Fibroblast of upper back skin (primary cell): ENCODE measurements at places on chromosomes 2 and 18.

GRCh38 chr2:1854729-1855547 is 110.6 kb upstream of the PXDN start:
- DNase-seq: peak; percentile 59

- DNase-seq: no peak
Measured at GRCh38 chr18:22483407-22483806, 65.7 kb upstream of the CTAGE1 start.

DNA sequence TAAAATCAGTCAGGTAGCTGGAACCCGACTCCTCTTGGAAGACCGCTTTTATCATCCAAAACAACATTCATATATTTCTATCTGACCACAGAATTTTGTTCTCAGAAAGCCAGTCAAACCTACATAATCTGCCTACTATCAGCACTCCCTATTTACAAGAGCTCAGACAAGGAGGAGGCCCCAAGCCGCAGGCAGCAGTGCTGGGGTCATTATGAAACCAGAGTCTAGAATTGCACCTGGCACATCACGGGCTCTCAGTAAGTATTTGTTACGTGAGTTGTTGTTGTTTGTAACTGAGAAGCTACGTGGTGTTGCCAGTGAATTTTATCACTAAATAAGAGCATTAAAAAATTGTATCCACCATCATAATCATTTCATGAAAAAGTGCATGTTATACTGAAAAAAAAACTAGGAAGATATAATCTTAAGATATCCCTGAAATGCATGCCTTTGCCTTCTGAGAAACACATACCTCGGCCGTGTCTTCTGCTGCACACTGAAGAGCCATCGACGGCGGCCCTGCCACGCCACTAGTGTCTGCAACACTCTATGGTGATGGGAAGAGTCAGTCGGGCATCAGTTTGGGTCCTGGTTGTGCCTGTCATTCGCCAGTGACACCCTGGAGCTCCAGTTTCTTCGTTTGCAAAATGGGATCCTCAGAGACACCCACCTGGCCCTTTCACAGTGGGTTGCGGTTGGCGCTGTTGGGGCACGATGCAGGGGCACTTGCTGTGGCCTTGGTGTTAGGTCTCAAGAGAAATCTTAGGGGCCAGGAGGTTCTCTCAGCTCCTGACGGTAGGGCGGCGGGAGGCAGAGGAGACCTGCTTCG is 505.9 kb downstream of the EIPR1 start:
- no peak for DNase-seq

DNA sequence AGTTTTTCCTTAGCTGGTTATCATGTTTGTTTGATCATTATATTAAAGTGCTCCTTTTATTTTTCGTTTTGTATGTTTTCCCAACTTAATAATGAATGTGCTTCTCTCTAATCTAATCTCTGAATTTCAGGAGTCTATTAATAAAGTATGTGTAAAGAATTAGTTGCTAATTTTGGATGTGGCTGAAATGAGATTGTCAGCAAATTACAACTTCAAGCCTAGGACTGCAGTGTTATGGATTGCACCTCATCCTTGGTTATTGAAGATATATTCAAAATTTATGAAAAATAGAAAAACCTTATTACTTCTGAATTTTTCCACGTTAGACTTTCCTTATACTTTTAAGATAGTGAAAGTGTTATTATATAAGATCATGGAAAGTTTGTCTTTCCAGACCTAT is 227.7 kb downstream of the NEDD4L start:
- no peak for DNase-seq

GRCh38 chr2:18637196-18637595 is 47.8 kb upstream of the NT5C1B start:
- no peak for DNase-seq

DNA sequence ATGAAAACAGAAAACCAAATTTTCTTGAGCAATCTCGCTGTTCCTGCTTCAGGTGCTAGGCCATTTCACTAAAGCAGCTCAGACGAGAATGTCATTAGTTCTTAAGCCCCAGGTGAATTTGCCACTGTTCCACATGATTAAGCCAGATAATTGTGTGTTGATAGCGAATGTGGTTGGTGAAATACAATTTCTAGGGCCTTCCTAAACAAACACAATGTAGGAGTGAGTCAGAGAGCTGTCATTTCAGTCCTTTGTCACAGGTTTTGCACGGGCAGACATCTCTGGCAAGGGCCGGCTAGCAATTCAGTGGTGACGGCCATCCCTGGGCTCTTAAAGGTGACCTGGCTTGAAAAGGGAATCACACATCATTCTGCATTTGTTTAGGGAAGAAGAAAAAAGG is 170.7 kb downstream of the TMEM182 start:
- no peak for DNase-seq

DNA sequence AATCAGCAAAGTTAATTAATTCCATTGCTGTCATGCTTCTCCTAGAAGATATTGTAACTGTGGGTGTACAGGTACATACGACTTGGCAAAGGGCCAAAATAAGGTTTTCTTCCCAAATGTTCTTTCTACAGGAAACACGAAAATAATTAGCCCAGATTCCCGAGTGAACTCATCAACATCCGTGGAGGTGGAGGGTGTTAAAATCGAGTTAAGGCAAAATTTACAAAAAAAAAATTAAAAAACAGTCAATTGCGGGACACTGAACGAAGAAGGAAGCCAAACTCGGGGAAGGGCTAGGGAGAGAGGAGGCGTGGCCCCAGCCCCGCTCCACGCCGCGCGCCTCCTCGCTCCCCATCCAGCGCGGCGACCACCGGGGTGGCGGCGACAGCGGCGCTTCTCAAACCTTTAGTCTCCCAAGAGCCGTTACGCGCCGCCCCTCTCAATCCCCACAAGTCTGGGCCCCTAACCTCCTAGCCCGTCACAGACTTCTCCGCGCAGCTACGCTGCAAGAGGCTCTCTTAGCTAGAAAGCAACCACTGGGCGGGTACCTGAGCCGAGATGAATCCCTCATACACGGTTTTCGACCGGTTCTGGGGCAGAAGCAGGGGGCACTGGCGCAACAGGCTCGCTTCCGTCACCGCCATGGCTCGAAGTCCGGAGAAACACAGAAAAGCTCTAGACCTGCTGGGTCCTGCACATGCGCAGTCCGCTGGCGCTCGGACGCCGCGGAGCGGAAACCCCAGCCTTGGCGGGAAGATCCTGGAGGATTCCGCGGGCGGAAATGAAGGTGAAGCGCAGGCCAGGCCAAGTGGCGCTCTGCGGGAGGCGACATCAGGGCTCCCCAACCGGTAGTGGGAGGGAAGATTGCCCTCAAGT is at the start of gene FANCL:
FANCL (minus strand) TSS at position 656 of the 876 bp plus-strand sequence; CDS start at position 644, 12 bp downstream.
- peak; percentile 88 for DNase-seq

GRCh38 chr2:64442277-64442676 is 11.7 kb upstream of the LGALSL start:
- DNase-seq: no peak

GRCh38 chr2:206336861-206337260 is 62.4 kb downstream of the ZDBF2 start:
- DNase-seq: no peak

DNA sequence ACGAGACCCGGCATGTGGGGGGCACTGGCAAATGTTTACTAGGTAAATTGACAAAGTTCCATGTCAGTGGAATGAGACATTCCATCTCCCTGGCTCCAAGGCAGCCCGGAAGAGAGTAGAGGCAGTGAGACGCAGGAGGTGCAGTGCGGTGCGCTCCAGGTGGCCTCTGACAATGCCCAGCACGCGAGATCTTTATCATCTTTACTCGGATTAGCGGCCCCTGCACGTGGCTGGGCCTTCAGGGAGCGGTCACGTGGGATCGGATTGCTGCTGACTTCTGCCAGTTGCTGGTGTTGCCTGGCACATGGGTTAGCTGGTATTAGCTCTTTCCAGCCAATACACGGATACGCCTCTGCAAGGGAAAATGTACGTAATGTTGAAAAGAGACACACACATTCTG is 151.2 kb upstream of the ALKAL2 start:
- DNase-seq: no peak

GRCh38 chr2:101419096-101419663 is 31.9 kb upstream of the CREG2 start:
- peak; percentile 68 for DNase-seq

DNA sequence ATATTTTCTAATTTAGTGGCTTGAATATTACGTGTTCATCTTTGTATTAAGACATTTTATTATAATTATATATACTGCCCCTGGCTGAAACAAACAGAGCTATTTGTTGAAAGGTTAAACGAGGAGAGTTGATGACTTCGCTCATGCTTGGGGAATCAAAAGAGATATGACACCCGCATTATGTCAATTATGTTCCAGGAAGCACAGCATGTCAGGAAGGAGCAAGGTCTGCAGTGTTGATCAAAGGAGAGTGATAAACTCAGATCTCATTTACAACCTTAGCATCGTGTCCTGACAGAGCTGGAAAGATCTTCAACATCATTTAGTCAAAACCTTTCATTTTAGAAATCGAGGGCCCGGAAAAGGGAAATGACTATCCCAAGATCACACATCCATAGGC is 510.1 kb downstream of the TDRD15 start:
- no peak for DNase-seq

- DNase-seq: no peak
Measured at GRCh38 chr2:96521219-96521618, 15.3 kb upstream of the ARID5A start.

DNA sequence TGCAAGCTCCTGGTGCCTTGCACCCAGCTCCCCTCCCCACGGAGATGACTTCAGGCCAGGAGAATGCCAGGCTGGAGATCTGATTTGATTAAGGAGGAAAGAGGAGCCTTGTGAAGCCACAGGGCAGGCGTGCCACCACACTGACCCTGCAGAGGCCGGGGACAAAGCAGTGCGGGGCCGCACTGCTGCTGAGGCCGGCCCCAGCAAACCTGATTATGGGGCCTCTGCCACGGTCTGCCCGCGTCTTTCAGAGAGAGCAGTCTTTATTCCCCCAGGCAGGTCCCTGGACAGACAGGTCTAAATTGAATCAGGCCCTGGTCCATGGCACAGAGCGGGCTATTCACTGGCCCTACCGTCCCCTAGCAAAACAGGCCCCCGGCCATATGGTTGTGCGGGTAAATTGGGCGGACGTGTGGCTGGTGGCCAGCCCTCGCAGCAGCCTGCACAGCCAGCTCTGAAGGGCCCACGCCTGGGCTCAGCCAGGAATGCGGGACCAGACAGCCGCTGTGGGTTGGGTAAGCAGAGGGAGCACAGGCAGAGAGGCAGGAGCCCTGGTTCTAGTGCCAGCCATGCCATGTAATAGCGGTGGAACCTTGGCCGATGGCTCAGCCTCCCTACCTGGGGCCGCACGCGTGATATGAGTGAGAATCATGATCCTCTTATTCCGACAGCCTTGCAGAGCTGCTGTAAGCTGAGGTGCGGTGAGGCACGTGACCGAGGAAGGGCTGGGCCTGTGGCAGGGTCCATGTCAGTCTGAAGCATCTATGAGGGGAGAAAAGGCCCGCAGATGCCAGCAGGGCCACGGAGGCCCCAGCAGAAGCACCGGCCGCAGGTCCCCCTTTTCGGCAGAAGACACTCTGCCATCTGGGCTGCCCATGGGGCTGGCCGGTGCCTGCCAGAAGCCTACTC is 97.3 kb upstream of the MYCN start:
- DNase-seq: no peak

DNA sequence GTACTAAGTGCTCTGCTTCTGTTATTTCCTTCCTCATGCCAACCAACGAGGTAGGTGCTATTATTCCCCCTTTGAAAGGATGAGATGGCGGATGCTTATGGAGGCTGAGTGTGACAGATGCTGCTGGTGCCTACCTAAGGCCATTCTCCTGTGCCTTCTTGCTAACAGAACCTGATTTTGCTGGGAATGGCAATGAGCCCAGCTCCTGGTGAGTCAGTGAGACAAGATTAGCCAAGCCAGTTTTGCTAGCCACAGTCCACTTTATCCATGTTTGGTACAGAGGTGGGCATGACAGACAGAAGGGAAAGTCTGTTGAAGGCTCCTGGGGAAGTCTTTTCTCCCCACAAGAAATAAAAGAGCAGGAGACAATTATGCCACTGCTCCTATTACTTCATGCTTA is 43.7 kb upstream of the TMEM163 start:
- DNase-seq: no peak

GRCh38 chr2:108969856-108970255 is 19.2 kb downstream of the EDAR start:
- DNase-seq: no peak

GRCh38 chr2:234588054-234588430 is 91.2 kb upstream of the ARL4C start:
- DNase-seq: no peak

- peak; percentile 35 for DNase-seq
Measured at GRCh38 chr2:130371723-130372054, 15.8 kb downstream of the PTPN18 start.

GRCh38 chr2:104853534-104854497 is at the start of gene POU3F3:
Gene POU3F3, plus strand, starts transcription at chr2:104854115. Its CDS starts 1,396 bp downstream, at chr2:104855511.
- peak; percentile 75 for DNase-seq

DNA sequence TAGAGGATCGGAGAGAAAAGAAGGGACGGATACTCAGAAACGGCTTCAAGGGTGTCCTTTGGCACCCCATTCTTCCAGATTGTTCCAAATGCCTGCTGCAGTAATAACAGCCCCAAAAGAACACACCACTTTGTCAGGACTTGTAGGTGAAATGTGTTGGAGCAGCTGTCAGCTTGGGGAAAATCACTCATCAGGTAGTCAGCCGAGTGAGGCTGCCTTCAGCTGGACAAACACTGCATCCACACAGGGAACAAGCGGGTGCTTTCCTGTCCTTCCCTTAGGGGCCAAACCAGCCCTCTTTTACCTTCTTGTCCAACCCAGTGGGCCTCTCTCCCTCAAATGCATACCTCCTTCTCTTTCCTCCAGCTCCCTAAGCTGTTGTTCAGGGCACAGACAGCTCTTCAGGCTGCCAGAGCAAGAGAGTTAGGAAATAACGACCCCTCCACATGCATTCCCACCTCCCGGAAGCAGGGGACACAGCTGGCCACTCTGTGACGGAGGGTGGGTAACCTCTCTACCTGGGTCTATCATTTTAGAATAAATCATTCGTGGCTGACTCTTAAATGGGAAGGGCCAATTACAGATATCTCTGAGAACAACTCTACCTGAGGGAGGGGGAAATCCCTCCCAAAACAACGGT is 48.1 kb downstream of the BCL11A start:
- no peak for DNase-seq

GRCh38 chr2:55155764-55156281 is 76.3 kb downstream of the CLHC1 start:
- DNase-seq: peak; percentile 91
